ENCODE measurements at places on chromosomes 3 and 15.

DNA sequence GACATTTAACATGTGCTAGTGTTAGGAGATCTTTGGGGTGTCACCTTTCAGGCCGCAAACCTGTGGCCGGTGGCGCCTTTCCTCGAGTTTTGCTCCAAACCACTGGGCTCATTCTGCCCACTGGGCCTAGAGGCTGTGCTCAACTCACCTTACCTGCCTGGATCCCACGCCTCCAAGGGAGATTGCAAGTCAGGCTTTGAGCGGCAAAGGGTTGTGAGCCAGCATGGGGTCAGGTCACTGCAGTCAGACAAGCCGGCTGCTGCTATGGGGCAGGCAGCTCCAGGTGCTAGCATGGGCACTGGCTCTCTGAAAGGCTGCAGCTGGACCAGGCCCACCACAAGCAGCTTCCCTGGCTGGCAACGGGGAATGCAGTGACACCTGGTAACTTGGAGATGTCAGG lies 265.5 kb downstream of the ZBBX start:
- DNase-seq: no peak

- DNase-seq: no peak
Observed at GRCh38 chr3:104628185-104628789, 738.4 kb upstream of the ALCAM start.

DNA sequence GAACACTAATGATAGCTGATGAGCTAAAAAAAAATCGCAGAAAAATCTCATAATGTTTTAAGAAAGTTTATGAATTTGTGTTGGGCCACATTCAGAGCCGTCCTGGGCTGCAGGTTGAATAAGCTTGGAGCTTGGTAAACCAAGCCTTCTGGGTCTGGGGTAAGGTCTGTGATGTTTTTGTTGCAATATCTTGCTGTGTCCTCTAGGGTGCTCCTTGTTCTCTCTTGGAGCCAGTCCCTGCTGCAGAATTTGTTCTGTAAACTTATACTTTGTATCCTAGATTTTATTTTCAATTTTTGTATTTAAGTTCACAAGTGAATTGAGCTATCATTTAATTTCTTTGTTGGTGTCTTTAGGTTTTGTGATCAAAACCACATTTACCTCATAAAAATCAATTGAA lies 143.7 kb downstream of the NR1D2 start:
- no peak for DNase-seq

DNA sequence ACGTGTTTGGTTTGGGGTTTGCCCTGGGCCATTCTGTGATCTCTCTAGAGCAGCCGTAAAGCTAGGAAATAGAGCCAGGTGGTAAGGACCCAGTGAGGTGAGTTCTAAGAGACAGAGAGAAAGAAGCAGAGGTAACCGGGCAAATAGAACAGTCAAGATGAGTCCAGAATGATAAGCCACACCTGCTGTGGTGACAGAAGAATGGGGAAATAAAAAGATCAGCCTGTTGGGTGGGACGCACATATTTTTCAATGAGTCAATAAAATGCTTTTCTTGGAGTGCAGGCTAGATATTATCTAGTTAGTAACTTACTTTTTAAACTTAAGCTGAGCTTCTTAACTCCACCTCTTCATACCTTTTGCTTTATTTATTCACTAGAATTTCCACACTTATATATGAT lies 135.0 kb downstream of the NFKBIZ start:
- DNase-seq: no peak

- no peak for DNase-seq
Observed at GRCh38 chr3:175002732-175003143, 143.6 kb downstream of the NAALADL2 start.

DNA sequence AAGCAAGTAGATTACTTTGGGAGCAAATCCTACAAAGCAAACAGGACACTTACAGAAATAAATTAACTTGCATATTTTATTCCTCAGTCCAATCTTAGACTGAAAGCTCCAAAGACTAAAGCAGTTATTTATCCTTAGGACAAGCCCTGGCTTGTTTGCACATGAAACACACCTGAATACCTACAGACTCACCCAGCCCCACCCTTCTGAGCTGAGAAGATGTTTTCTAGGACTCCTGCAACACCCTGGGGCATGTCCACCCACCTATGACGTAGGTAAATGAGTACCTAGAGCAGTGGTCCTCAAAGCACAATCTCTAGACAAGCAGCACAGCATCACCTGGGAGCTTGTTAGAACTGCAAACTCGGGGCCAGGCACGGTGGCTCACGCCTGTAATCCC lies 80.8 kb downstream of the ANXA2 start:
- no peak for DNase-seq

- DNase-seq: no peak
Observed at GRCh38 chr15:73621286-73621826, 11.8 kb downstream of the NPTN start.

GRCh38 chr3:139020036-139020867 lies 474 bp downstream of the PRR23B start:
- no peak for DNase-seq

GRCh38 chr3:55765906-55766701 lies 279.0 kb upstream of the WNT5A start:
- DNase-seq: no peak

DNA sequence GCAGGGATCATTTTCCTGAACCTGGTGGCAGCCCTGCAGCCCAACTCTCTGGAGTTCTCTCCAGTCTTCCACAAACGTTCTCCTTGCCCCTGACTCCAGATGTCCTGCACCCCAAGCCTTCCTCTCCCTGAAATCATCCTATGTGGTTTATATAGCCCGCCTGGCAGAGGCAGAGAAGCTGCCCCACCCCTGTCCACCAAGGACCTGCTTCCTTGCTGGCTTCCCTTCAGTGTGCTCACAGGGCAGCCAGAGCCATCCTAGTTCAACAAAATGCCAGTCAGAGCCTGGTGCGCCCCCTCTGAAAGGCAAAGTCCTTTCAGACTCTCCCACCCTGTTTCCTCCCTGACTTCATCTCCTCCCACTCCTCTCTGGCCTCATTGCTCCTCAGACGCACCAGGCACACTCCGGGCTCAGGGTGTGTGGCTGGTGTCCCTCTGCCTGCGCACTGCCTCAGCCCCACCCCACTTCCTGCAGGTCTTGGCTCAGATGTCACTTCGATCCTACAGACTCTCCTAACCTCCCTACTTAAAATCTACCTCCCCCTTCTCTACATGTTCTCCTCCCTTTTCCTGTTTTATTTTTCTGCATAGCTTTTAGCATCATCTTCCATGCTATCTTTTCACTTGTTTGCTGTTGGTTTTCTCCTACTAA lies 5.9 kb downstream of the KBTBD13 start:
- DNase-seq: no peak

- DNase-seq: no peak
Observed at GRCh38 chr3:111321786-111322185, 220.2 kb upstream of the CD96 start.

Measured in activated T-cell treated with anti-CD3 and anti-CD28 coated beads for 1 hour (primary cell).